ENCODE measurements at places on chromosomes 4 and X.

- no peak for DNase-seq
Observed at GRCh38 chr4:187663076-187663475, 332.5 kb upstream of the ZFP42 start.

- no peak for DNase-seq
Observed at GRCh38 chrX:4754878-4755604, 1041.6 kb upstream of the PRKX start.

GRCh38 chr4:68358988-68359387, 9.1 kb upstream of the YTHDC1 start:
- no peak for DNase-seq

GRCh38 chrX:29477878-29478277, 737.5 kb upstream of the MAGEB2 start:
- no peak for DNase-seq

- no peak for DNase-seq
Observed at GRCh38 chr4:129261584-129261983, 165.6 kb downstream of the C4orf33 start.

DNA sequence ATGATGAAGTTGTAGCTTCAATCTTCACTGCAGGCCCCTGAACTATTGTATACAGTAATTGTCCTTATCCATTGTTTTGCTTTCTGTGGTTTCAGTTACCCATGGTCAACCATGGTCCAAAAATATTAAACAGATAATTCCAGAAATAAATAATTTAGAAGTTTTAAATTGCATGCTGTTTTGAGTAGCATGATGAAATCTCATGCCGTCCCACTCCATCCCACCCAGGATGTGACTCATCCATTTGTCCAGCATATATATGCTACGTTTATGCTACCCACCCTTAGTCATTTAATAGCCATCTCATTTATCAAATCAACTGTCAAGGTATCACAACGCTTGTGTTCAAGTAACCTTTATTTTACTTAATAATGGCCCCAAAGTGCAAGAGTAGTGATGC, 34.5 kb downstream of the IQCM start:
- no peak for DNase-seq

DNA sequence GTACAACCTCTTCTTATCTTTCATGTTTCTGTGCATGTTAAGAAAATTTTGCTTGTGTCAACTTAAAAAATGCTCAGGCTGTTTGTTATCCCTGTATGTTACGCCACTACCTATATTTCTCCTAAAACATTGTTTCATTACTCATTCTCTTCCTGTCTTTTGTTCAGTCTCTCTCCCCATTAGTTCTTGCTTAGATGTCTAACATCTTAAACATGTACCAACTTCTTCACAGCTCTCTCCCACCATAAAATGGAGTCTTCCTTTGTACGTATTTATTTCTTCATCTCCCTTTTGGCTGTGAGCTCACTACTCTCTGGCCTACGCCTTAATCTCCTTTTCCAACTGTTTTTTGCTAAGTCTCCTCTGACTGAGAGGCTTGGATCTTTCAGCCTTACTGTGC, 36.4 kb downstream of the PCDH7 start:
- no peak for DNase-seq

- DNase-seq = no peak
Observed at GRCh38 chrX:22247169-22247568, 25.5 kb upstream of the CBLL2 start.

GRCh38 chrX:121851033-121851432, 803.6 kb downstream of the GLUD2 start:
- no peak for DNase-seq

DNA sequence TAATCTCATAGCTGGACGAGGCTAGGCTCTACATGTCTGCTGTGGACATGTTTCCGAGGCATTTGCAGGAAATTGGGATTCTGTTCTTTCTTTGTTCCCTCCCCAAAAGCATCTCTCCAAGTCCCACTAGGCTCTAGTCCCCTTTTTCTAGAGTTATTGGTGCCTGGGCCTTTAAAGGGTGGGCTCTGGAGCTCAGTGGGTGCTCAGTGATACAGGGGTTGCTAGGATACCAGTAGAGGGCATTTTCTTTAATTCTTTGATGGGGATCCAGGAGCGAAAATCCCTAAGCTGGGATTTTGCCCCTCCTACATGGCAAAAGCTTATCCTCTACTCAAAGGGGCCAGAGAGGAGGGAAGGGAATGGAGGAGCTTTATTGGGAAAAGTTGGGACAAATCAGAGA, 34.2 kb downstream of the ARHGEF9 start:
- no peak for DNase-seq

DNA sequence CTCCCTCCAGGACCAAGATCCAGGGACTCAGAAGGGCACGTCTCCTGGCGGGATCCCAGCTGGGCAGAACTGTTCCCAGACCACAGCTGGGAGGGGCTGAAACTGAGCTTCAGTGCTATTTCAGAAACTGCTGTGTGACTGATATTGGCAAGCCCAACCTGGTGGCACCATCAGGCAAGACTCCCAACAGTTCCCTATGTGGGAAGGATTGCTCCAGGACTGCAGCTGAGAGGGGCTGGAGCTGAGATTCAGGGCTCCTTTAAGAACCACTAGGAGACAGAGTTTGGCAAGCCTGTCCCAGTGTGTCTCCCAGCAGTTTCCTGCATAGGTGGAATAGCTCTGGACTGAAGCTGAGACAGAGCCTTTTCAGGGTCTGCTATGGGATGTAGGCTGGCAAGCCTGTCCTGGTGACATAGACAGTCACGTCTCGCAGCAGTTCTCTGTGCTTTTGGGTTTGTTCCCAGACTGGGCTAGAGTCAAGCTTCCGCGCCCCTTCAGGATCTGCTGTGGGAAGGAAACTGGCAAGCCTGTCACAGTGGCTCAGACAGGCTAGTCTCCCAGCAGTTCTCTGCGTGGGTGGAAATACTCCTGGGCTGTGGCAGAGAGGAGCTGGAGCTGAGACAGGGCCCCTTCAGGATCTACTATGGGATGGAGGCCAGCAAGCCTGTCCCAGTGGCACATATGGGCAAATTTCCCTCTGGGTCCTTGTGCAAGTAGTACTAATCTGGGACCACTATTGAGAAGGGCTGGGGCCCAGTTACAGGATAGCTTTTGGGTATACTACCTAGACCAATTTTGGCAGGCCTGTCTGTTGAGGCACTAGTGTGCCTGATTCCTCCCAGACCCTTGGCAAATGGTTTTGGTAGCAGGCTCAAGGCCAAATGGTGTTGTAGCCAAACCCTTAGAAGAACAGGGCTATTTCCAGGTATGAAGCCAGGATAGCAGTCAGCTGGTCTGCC, 20.2 kb upstream of the MED14 start:
- DNase-seq = no peak

- no peak for DNase-seq
Observed at GRCh38 chrX:10525381-10526120, 94.8 kb downstream of the MID1 start.

DNA sequence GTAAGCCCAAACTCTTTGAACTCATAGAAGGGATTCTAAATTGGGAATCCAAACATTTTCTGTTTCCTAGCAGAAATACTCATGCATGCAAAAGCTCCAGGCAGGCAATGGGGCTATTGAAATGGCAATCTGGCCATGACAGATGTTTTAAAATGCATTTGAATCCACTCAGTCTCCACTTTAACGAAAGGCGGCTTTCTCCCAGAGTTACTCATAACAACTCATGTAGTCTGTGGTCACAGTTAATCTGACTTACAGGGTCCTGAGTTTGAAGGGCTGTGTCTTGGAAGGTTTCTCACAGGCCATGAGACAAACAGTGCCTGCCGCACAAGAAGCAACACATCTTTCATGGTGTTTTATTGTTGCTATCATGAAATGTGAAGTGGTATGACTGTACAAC, 185.7 kb downstream of the AMELX start:
- no peak for DNase-seq

GRCh38 chrX:114976292-114976691, 41.1 kb downstream of the IL13RA2 start:
- DNase-seq = no peak

- no peak for DNase-seq
Observed at GRCh38 chr4:186684889-186685309, 38.8 kb downstream of the FAT1 start.

- no peak for DNase-seq
Observed at GRCh38 chr4:69642961-69643360, 3.5 kb upstream of the UGT2A2 start.

DNA sequence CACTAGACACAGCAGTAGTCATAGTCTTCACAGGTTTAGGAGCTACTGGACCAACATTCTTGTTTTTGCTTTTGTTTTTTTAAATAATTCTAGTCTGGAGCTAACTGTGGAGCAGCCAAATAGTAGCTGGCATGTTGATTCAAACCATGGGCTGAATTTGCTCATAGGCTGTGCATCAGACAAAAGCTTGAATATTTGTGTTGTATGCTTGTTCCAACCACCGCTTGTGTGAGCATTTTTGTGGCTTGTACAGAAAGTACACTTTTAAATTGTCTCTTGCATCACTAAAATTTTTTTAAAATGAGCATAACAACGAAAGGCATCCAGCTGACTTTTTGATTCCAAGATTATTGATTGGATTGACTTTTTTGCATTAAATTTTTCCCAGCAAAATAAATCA, 39.6 kb downstream of the CCNI start:
- DNase-seq = no peak

- no peak for DNase-seq
Observed at GRCh38 chr4:16124232-16124631, 40.4 kb upstream of the PROM1 start.

DNA sequence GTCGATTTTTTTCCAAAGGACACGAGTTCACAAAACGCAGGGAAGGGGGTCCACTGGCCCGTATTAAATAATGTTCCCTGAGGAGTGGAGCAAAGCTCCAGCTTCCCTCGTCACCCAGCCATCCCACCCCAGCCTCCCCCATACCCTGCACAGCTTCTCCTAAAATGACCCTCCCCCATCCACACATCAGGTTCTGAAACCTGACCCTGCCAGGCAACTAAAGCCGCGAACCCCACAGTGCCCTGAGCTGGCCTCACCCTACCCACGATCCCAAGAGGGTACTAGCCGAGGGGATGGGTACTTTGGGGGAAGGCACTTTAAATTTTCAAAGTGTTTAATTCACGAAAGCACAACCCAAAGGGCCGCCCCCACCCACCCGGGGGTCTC, 634 bp downstream of the APOO start:
- no peak for DNase-seq

DNA sequence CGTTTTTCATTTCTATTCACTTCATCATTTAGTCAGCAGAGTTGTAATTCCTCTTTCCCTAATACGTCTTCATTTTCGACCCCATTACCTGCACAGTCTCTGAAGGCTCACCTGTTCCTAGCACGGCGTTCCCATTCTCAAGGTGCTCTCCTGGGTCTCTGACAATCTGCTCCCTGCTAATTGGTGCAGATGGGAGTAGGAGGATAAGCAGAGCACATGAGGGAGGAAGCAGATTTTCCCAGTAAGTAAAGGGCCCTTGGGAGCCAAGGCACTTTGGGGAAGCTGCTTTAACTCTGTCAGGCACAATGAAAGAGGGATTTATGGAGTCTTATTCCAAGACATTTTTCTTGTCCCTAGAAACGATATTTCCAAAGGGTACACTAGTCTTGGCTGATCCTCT, 466.4 kb downstream of the STIM2 start:
- no peak for DNase-seq

DNA sequence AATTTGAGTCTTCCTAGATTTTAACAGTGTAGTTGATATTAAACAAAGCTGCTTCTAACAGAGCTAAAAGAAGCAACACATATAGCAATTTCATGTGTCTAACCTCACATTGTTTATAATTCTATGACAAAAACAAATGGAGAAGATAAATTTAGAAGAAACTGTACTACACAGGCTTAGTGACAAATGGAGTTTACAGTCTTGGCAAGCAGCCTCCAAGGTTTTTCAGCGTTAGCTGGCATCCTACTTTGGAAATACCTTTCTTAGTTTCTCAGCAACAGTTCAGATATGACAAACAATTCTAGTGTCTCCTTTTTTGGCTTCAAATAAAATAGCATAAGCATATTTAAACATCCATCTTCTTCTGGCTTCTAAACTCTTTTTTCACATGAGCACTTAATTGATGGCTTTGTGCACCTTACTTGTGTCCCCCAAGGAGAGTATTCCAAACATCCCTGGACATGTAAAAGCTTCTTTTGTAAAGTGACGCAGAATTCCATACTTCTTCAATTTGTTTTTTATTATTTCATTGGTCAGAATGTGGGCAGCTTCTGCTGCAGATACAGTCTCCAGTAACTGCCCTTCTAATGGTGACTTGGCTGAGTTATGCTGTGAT, 249.8 kb downstream of the ANTXR2 start:
- DNase-seq = no peak

DNA sequence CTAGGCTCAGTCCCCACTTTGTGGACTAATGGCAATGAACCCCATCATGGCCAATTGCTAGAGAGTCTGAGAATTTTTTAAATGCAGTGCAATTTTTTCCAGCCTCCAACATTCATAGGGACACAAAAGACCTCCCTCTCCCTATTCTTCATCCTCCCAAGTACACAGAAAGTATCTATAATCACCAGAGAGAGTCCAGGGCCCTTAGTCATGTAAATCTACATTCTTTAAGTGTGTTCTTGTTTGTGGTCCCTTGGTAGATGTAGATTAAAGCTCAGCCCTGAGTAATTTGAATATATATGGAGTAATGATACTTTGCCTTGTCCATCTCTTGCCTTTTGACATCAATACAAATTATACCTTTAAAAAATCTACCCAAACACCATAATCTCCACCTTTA, 51.3 kb upstream of the ATXN3L start:
- DNase-seq = no peak

DNA sequence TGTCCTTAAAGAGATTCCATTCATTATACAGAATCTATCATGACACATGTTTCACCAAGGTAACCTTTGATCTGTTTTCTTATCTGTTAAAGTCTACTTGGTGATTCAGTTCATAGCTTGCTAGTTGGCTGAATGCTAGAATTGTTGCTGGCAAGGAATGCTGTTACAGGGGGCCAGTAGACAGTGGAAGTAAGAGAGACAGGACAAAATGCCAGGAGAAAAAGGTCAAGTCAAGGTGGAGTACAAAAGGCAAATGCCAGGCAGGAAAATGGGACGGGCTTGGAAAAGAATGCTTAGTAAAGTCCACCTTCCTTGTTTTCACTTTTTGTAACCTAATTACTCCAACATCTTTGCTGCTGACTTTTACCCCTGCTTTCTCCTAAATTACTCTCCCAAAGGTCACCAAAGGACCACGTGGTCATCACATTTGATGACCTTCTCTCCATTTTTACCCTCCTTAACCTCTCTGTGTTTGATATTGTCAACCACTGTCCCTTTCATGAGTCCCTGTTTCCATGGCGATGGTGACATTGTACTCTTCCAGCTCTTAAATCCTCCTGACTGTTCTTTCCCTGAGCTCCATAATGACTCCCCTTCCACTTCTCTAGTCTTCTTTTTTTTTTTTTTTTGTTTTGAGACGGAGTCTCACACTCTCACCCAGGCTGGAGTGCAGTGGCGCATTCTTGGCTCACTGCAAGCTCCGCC, 24.5 kb upstream of the TAPT1 start:
- DNase-seq = no peak

- DNase-seq = no peak
Observed at GRCh38 chr4:19650903-19651864, 600.5 kb upstream of the SLIT2 start.

- DNase-seq = no peak
Observed at GRCh38 chr4:14877246-14878225, 124.7 kb upstream of the CPEB2 start.
